Kasumi-1 (cell line): ENCODE measurements at places on chromosomes 12 and 14.

GRCh38 chr12:132384916-132385774 is 55.8 kb upstream of the GALNT9 start:
- DNase-seq, result no peak

GRCh38 chr14:44895716-44896115 is 66.0 kb downstream of the KLHL28 start:
- DNase-seq, result no peak

DNA sequence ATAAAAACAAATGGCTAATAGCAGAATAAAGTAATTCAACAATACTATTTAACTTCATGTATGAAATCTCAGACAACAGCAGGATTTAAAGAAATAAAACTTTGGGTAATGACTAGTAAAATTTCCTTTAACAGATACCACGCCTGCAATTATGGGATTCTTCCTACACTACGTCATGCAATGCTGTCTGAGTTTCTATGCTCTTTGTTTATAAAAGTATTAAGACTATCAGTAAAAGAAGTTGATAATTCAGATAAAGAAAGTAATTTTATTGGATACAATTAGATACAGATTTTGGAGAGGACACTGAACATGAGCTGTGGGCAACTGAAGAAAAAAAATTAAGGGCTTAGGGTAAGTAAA is 308.4 kb upstream of the LRFN5 start:
- DNase-seq, result no peak

GRCh38 chr14:22896760-22897159 is 13.7 kb downstream of the REM2 start:
- no peak for DNase-seq

DNA sequence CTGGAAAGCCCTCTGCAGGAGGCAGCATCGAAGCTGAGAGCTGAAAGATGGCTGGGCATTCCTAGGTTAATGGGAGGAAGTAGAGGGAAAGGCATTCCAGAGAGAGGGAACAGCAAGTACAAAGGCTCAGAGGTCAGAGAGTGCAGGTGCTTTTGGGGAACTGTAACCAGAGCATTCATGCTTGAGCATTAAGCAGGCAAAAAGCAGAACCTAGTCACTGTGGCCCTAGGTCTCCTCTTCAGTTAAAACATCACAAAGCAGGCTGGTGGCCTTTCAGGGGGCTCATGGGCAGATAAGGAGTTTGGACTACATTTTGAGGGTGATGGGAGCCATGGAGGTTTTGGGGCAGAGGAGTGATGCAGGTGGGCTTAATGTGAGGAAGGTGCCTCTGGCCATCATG is 169.2 kb upstream of the MYL2 start:
- peak; percentile 22 for DNase-seq

GRCh38 chr12:101018540-101018939 is 191.5 kb downstream of the SLC5A8 start:
- no peak for DNase-seq

DNA sequence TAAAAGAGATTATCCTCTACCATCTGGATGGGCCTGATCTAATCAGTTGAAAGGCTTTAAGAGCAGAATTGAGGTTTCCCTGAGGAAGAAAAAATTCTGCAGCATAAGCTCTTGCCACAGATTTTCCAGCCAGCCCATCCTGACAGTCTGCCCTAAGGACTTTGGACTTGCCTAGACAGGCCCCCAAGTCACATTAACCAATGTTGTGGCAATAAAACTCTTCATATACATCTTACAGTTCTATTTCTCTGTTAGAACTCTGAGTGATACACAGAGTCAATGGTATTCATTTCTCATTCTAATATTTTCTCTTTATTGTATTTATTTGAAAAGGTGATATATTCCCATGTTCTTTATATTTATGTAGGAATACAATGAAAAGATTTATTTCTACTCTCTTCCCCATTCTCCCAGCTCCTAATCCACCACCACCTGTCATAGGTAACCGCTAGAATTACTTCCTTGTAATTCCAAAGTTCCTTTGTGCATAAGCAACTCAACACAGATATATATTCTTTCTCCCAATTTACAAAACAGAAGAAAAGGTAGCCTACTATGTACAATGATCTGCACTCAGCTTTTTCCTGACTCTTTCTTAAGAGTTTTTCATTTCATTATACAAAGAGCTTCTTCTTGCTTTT is 182.1 kb downstream of the CAPZA3 start:
- DNase-seq, result no peak

GRCh38 chr14:45877981-45878380 is 625.0 kb upstream of the MIS18BP1 start:
- no peak for DNase-seq

DNA sequence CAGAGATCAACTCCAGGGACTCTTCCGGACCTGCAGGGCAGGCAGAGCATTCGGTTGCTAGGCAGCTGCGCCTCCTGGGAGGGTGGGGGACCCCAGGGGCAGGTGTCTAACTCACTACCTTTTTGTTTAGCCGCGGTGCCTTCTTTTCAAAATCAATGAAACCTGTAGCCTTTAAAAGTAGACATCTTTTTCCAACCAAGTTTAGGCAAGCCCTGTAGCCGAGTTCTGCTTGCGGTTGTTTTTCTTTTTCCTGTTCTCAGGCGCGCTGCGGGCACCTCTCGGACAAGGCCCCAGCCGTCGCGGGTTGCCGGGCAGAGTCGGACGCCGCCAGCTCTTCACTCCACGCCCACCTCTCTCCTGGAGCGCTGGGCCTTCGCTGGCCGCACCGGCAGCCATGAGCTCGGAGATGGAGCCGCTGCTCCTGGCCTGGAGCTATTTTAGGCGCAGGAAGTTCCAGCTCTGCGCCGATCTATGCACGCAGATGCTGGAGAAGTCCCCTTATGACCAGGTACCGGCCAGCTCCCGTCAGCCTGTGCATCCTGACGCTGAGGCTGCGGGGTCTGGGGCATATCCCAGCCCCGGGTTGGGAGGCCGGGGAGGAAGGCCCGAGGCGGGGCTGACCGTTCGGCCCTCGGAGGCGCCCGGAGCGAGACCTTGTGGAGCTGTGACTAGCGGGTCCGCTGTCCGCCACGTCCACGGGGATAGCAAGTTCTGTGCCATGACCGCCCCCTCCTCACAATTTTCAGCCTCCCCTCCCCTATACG is at the start of gene TTC8:
Gene TTC8 (plus strand): TSS at position 338 of the 764 bp plus-strand sequence. CDS start 57 bp downstream, at position 395.
- DNase-seq, result peak; percentile 91

DNA sequence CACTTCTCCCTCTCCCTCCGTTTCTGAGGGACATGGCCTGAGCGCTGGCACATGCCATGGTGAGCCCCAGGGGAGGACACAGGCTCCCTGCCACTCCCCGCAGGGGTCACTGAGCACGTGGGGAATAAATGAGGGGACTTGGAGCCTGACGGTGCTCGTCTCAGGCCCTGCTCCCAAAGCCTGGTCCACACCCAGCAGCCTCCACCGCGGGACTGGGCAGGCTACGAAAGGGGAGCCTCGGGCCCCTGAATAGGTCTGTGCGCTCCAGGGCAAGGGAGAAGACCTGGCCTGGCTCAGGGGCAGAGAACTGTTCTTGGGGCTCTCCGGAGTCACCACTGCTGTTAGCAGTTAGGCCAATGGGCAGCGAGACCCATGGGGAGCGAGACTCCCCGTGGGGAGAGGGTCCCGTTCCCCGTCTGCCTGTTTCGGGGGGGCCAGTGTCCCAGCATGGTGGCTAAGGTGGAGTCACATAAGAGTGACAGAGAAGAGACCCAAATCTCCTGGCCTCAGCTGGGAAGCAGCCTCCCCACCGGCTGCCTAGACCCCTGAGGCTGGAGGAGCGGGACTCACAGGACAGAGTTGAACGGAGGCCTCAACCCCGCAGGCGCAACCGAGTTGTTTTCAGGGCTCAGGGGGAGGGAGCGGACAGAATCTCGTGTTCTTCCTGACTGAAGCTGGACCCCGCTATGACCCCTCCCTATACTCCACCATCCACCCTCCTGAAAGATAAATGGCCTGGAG is 329.8 kb upstream of the SFSWAP start:
- DNase-seq, result no peak

GRCh38 chr14:44369401-44370123 is 137.5 kb downstream of the FSCB start:
- peak; percentile 31 for DNase-seq

DNA sequence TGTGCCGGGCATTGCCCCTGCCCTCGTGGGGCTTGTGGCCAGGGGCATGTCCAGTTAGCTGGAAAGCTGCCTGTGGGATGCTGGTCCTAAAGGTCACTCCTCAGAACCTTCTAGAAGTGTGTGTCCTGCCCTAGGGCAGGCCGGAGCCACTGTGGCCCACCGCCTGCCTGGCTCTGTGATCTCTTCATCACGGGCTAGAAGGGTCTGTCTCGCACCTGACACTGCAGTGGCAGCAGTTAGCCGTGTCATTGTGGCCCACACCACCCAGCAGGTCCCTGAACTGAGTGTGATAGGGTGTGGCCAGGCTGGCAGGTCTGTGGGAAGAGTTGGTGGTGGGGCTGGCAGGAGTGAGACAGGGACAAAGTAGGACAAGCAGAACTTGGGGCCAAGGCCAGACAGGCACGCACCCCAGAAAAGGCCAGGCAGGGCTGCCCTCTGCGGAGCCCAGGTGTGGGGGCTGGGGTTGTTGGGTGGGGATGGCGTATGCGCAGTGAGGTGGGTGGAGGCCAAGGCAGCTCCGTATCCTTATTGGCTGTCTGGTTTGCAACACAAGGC is 41.2 kb downstream of the ADGRD1 start:
- no peak for DNase-seq

DNA sequence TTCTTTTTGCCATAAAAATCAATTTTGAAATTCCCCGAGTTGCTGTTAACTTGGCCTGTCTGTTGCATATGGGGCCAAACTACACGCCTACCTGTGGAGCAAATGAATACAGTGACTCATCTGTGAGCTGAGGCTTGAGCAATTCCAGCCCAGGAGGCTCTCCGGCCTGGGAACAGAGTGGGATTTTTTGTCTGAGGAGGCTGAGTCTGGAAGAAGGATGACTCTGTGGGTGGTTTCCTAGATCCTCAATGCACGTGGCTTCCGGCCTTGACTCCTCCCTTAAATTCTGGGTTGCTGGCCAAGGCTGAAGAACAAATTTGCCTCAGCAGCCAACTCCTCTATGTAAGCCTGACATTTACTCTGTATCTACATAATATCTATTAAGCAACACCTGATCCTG is 124.1 kb downstream of the SSPN start:
- no peak for DNase-seq

DNA sequence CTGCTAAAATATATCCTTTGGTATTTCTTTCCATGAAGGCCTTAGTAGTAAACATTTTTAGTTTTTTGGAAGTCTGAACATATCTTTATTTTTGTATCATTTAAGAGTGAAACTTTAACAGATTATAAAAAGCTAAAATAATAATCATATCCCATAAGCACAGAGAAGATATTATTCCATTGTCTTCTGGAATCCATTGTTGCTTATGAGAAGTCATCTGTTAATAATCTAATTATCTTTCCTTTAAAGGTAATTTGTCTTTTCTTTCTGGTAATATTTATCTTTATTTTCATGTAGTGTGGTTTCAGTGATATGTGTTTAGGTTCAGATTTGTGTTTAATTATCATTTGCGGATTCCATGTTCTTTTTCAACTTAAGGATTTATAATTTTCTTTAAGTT is 261.7 kb downstream of the MSRB3 start:
- peak; percentile 31 for DNase-seq

- no peak for DNase-seq
Measured at GRCh38 chr12:106243620-106244019, 4.2 kb downstream of the CKAP4 start.

- no peak for DNase-seq
Measured at GRCh38 chr12:46149079-46149464, 119.8 kb downstream of the SLC38A1 start.

DNA sequence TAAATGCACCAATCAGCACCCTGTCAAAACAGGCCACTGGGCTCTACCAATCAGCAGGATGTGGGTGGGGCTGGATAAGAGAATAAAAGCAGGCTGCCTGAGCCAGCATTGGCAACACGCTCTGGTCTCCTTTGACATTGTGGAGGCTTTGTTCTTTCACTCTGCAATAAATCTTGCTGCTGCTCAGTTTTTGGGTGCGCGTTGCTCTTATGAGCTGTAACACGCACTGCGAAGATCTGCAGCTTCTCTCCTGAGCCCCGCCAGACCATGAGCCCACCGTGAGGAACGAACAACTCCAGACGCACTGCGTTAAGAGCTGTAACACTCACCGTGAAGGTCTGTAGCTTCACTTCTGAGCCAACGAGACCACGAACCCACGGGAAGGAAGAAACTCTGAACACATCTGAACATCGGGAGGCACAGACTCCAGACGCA is 8.4 kb upstream of the PIANP start:
- DNase-seq, result no peak

GRCh38 chr12:24011927-24012507 is 62.5 kb upstream of the SOX5 start:
- no peak for DNase-seq

DNA sequence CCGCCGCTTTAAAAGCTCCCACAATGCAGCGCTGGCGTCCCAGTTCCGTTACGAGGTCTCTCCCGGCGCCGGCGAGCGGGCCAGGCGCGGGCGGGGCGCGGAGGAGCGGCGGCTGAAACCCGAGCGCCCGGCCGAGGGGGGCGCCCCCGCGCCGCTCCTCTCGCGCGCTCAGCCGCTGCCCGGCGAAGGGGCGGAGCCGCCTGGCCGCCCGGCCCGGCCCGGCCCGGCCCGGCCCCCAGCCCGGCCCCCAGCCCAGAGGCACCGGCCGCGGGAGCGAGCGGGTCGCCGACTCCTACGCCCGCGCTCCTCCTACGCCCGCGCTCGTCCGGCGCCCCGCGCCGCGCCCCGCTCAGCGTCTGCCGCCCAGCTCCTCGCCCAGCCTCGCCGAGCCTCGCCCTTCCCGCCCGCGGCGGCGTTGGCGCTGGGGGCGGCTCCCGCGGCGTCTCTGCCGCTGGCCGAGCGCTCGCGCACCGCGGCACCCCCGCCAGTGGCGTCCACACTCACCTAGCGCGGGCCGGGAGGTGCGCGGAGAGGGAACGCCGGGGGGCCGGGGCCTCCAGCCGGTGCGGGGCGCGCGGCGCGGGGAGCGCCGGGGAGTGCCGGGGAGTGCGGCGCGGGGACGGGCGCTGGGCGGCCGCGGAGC is at the start of gene RASSF8:
Gene RASSF8 (plus strand): TSS at position 255 of the 643 bp plus-strand sequence. CDS start 96,662 bp downstream, outside the sequence.
- peak; percentile 30 for DNase-seq

- no peak for DNase-seq
Measured at GRCh38 chr12:1325666-1326065, 268.7 kb downstream of the FBXL14 start.

GRCh38 chr12:34363050-34363673 is 340.9 kb downstream of the ALG10 start:
- DNase-seq, result no peak

DNA sequence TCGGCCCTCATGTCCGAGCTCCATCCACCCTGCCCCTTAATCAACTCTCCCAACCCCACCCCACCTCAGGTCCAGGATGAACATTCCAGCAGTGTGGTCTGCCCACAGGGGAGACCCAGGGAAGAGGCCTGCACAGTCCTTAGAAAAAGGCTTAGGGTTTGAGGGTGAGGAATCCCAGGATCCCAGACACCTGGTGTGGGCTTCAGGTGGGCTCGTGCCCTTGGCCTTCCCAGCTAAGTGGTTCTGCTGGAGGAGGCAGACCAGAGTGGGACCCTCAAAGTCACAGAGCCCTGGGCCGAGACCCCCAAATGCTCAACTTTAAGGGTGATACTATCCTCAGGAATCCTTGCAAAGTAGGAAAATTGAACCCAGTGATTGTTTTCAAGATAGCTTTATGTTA is 25.4 kb upstream of the PPP2R5C start:
- no peak for DNase-seq

- DNase-seq, result no peak
Measured at GRCh38 chr12:46292754-46293402, 24.0 kb upstream of the SLC38A1 start.
